ENCODE measurements at places on chromosomes 1 and 21. TPM values are rescaled to one million over a fixed set of nuclear protein-coding genes. Genes with fewer than 3 reads are reported as not detected.

DNA sequence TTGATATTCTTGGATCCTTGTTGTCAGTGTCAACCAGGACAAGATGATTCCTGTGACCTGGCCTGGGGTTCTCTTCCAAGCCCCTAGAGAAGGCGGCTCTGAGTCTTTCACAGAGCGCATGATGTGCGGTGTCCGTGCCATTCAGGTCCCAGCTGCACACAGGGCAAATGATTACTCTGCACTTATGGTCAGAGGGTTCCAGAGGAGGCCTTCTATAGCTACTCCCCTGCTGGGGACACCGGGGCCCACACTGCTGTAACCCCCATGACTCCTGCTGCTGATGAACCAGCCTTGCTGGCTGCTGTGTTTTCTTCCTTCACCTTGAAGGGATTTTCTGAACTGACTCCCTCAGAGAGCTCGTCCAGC is 1.5 kb downstream of the PTGFRN start:
- H3K27ac ChIP-seq, result peak overlapping the region; percentile 95
- H3K36me3 ChIP-seq, result no peaks in the 10 kb centered on the region
- DNase-seq, result peak; percentile 24
- H3K4me1 ChIP-seq, result no peaks in the 10 kb centered on the region
- peak overlapping the region; percentile 56 for H3K4me3 ChIP-seq
- H3K27me3 ChIP-seq, result no peaks in the 10 kb centered on the region

DNA sequence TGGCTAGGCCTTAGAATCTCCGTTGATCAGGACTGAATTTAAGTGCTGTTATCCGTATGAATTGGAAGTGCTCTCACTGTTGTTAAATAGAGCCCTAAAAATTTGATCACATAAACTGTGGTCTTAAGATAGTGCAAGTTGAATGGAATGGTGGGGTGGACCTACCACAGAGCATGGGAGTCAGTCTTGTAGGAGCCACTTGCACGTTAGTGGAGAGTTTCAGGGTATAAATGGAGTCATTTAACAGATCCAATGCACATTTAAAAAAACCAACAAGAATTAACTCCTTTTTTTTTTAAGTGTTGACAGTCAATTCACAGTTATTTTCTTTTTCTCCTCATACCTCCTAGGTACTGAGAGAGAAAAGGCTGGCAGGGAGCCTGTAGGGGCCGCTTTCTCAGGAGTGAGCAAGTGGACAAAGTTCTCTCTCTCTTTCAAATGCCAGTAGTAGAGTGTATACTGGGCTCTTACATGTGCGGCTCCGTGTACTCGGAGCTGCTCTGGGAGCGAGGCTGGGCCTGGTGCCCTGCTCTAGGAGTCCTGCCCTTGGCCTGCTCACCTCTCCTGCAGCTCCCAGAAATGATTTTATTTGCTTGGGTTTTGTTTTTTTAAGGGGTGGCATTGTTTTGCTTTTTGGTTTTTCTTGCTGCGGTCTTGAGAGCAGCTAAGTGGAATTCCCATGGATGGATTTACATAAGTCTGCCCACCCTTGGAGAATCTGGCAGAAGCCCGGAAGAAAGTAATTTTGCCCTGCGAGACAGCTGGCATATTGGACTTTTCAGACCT is 91.3 kb downstream of the ATP5PO start:
- no peak for DNase-seq
- H3K27ac ChIP-seq, result peak overlapping the region; percentile 63
- H3K27me3 ChIP-seq, result no peaks in the 10 kb centered on the region
- no peaks in the 10 kb centered on the region for H3K36me3 ChIP-seq
- H3K4me3 ChIP-seq, result no peak overlapping the region

DNA sequence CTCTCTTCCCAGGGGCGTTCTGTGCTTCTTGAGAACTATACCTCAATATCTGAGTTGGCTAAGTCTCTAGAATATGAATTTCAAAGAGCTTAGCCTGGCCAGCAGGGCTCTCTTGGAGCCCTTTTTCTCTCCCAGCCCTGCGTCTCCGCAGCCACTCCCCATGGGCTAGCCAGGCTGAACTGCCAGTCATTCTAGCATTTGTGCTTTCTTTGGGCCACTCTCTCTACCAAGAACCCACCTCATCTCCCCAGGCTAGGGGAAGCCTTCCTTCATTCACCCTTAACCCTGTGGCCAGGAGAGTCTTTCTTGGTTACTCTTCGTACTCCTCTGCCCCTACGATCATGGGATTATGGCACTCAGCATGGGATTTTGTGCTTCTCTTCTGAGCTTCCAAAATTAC is 18.2 kb downstream of the ABCG1 start:
- no peak overlapping the region for H3K27ac ChIP-seq
- no peak for DNase-seq
- H3K36me3 ChIP-seq, result no peaks in the 10 kb centered on the region
- no peaks in the 10 kb centered on the region for H3K4me1 ChIP-seq

GRCh38 chr1:56586502-56586901 is 7.1 kb upstream of the PLPP3 start:
- no peaks in the 10 kb centered on the region for H3K4me1 ChIP-seq
- no peak for DNase-seq
- no peaks in the 10 kb centered on the region for H3K27me3 ChIP-seq

- no peaks in the 10 kb centered on the region for H3K36me3 ChIP-seq
- H3K4me3 ChIP-seq, result no peak overlapping the region
- no peaks in the 10 kb centered on the region for H3K4me1 ChIP-seq
Observed at GRCh38 chr1:97210307-97210706, 488.7 kb downstream of the PTBP2 start.

GRCh38 chr1:157000686-157001085 is 44.9 kb downstream of the ARHGEF11 start:
- no peak overlapping the region for H3K4me3 ChIP-seq
- no peak overlapping the region for H3K27ac ChIP-seq
- H3K27me3 ChIP-seq, result no peaks in the 10 kb centered on the region
- H3K4me1 ChIP-seq, result no peaks in the 10 kb centered on the region
- no peaks in the 10 kb centered on the region for H3K36me3 ChIP-seq

- H3K27ac ChIP-seq, result no peak overlapping the region
- DNase-seq, result no peak
- H3K27me3 ChIP-seq, result no peaks in the 10 kb centered on the region
- no peaks in the 10 kb centered on the region for H3K4me1 ChIP-seq
- H3K36me3 ChIP-seq, result no peaks in the 10 kb centered on the region
Observed at GRCh38 chr1:58431901-58432620, 114.5 kb downstream of the OMA1 start.

- no peaks in the 10 kb centered on the region for H3K4me1 ChIP-seq
- no peaks in the 10 kb centered on the region for H3K27me3 ChIP-seq
- H3K4me3 ChIP-seq, result no peak overlapping the region
- no peak for DNase-seq
- H3K36me3 ChIP-seq, result no peaks in the 10 kb centered on the region
- no peak overlapping the region for H3K27ac ChIP-seq
Observed at GRCh38 chr1:112841825-112842224, 114.2 kb downstream of the SLC16A1 start.

- no peaks in the 10 kb centered on the region for H3K36me3 ChIP-seq
- no peak for DNase-seq
- peak within 1 kb of the TSS; percentile 77 for H3K27ac ChIP-seq
- peak within 1 kb of the TSS; percentile 43 for H3K4me3 ChIP-seq
Observed at GRCh38 chr1:6260961-6261614, at the start of gene GPR153. Gene GPR153 (minus strand): TSS chr1:6261098. CDS start chr1:6254905, 6,193 bp downstream.

GRCh38 chr1:46236882-46237281 is 10.7 kb upstream of the RAD54L start:
- H3K27ac ChIP-seq, result no peak overlapping the region
- no peak for DNase-seq
- no peak overlapping the region for H3K4me3 ChIP-seq
- no peaks in the 10 kb centered on the region for H3K27me3 ChIP-seq
- H3K4me1 ChIP-seq, result no peaks in the 10 kb centered on the region

DNA sequence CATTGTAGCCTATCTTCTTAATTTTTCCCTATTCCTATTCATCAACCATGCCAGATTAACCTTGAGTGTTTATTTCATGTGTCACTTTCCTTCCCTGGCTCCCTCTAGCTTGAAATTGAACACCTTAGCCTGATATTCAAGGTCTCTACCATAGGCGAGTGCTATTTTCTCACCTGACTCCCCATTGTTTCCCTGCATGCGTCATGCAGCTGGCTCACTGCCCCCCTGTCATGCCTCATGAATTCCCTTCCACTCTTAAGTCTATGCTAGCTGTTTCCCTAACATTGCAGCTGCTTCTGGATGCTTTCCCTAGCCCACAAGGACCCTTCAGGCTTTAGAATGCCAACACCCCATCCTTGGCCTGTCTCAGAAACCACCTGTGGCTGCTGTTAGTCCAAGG is 56.7 kb upstream of the CD1D start:
- no peaks in the 10 kb centered on the region for H3K4me1 ChIP-seq
- H3K27ac ChIP-seq, result no peak overlapping the region
- no peaks in the 10 kb centered on the region for H3K36me3 ChIP-seq
- DNase-seq, result no peak

DNA sequence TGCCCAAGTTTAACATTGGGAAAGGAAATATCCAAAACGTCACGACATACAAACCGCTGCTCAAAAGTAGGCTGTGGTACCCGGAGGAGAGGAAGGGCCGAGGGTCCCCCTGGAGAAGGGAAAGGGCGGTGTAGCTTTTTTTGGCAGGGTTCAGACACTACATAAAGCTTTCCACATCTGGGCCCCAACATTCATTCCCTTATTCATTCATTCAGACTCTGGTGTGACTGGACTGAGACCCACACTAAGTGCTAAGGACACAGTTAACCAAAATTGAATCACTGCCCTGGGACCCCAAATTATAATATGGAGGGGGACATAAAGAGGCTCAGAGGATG is 10.3 kb upstream of the COL8A2 start:
- no peaks in the 10 kb centered on the region for H3K27me3 ChIP-seq
- no peaks in the 10 kb centered on the region for H3K4me1 ChIP-seq
- peak overlapping the region; percentile 29 for H3K27ac ChIP-seq
- no peaks in the 10 kb centered on the region for H3K36me3 ChIP-seq
- no peak overlapping the region for H3K4me3 ChIP-seq

GRCh38 chr1:207186503-207186902 is 82.5 kb downstream of the C4BPA start:
- H3K4me3 ChIP-seq, result no peak overlapping the region
- DNase-seq, result no peak
- no peaks in the 10 kb centered on the region for H3K27me3 ChIP-seq
- no peaks in the 10 kb centered on the region for H3K4me1 ChIP-seq
- H3K36me3 ChIP-seq, result no peaks in the 10 kb centered on the region

GRCh38 chr1:229170778-229171505 is 100.0 kb upstream of the RAB4A start:
- no peak for DNase-seq
- no peak overlapping the region for H3K4me3 ChIP-seq
- H3K27ac ChIP-seq, result no peak overlapping the region
- H3K36me3 ChIP-seq, result no peaks in the 10 kb centered on the region
- H3K4me1 ChIP-seq, result no peaks in the 10 kb centered on the region

- peak; percentile 90 for DNase-seq
- H3K27me3 ChIP-seq, result no peaks in the 10 kb centered on the region
- H3K4me1 ChIP-seq, result no peaks in the 10 kb centered on the region
- H3K36me3 ChIP-seq, result no peaks in the 10 kb centered on the region
- no peak overlapping the region for H3K4me3 ChIP-seq
Observed at GRCh38 chr1:156510709-156511108, 10.1 kb upstream of the MEF2D start.

DNA sequence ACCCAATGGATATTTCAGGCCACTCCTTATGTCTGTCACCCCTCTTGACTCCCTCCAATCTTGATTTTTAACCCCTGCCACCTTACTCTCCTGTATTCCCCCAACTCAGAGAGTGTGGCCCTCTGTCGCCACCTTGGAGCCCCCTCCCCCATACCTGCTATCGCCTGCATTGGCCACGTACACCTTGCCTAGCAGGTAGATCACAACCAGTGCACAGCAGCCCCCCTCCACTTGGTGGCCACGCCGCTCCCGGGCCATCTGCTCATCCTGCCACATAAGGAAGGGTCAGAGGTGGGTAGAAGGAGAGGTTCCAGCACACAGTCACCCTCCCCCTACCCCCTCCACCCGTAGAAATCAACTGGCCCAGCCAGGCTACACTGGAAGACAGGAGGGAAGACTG is 2.9 kb downstream of the PPM1J start:
- DNase-seq, result no peak
- H3K36me3 ChIP-seq, result no peaks in the 10 kb centered on the region
- no peaks in the 10 kb centered on the region for H3K27me3 ChIP-seq

DNA sequence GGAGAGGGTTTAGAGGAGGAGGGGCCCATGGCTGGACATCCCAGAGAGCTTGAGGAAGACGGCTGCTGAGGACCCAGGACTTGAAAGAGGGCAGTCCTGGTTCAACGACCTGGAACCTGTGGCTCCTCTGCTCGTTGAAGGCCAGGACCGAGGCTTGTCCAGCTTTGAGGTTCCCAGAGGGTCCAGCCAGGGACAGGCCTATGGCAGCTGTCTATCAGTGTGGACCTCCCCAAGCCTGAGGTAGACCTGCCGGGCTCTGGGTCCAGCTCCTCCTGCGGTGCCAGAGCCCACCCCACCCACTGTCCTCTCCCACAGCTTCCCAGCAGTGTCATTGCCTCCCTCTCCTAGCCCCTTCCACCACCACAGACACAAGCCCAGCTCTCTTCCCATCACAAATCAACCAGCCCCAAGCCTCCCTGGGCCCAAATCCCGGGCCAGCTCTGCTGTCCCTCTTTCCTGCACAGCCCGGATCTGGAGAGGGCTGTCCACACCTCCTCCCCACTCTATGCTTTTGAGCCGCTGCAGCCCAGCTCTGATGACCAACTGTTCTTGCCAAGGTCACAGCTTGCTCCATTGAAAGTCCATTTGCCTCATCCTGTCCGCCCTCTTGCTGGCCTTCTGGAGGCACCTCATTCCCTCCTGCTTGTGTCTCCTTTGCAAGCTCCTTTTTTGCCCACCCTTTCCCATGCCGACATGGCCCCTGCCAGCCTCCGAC is 48.7 kb upstream of the EDN2 start:
- no peaks in the 10 kb centered on the region for H3K27me3 ChIP-seq
- no peak overlapping the region for H3K27ac ChIP-seq
- DNase-seq, result peak; percentile 2
- no peaks in the 10 kb centered on the region for H3K4me1 ChIP-seq
- H3K36me3 ChIP-seq, result no peaks in the 10 kb centered on the region

- H3K27ac ChIP-seq, result peak overlapping the region; percentile 50
- no peak for DNase-seq
- no peaks in the 10 kb centered on the region for H3K36me3 ChIP-seq
- no peaks in the 10 kb centered on the region for H3K4me1 ChIP-seq
Observed at GRCh38 chr1:212981571-212982328, 31.4 kb downstream of the VASH2 start.

Gene DIO1
- not detected for total RNA-seq

Gene MTARC1
- total RNA-seq, result 6.8 TPM

Gene SPATC1L
- total RNA-seq, result 4.9 TPM

Gene SLC16A1
- total RNA-seq, result 34.6 TPM

Gene FMO2
- 74.4 TPM for total RNA-seq

Gene AKT3
- total RNA-seq, result 91.8 TPM

Gene KCNA2
- total RNA-seq, result 0.62 TPM

Data from uterus (tissue), 4 donors.